Thyroid gland (tissue), 4 donors: ENCODE measurements at places on chromosomes 5 and 9.

- H3K36me3 ChIP-seq = no peaks in the 10 kb centered on the region
- H3K4me1 ChIP-seq = peaks cover 12% of the 10 kb centered on the region
- H3K27ac ChIP-seq = peak overlapping the region; percentile 92
- peak; percentile 85 for DNase-seq
- H3K4me3 ChIP-seq = peak overlapping the region; percentile 56
Measured at GRCh38 chr5:124746916-124747790, 714 bp upstream of the ZNF608 start.

- H3K27ac ChIP-seq = no peak overlapping the region
- no peak for DNase-seq
- no peaks in the 10 kb centered on the region for H3K4me1 ChIP-seq
- no peak overlapping the region for H3K4me3 ChIP-seq
Measured at GRCh38 chr9:8946461-8946860, 1146.9 kb upstream of the DMAC1 start.

- H3K27ac ChIP-seq = peak overlapping the region; percentile 93
- H3K4me3 ChIP-seq = peak overlapping the region; percentile 58
- H3K36me3 ChIP-seq = no peaks in the 10 kb centered on the region
- peaks cover 9% of the 10 kb centered on the region for H3K4me1 ChIP-seq
- no peaks in the 10 kb centered on the region for H3K27me3 ChIP-seq
Measured at GRCh38 chr5:103561685-103562452, 720 bp downstream of the NUDT12 start.

GRCh38 chr5:137684761-137685160, 51.1 kb downstream of the KLHL3 start:
- no peak overlapping the region for H3K27ac ChIP-seq
- no peaks in the 10 kb centered on the region for H3K27me3 ChIP-seq
- DNase-seq = no peak

DNA sequence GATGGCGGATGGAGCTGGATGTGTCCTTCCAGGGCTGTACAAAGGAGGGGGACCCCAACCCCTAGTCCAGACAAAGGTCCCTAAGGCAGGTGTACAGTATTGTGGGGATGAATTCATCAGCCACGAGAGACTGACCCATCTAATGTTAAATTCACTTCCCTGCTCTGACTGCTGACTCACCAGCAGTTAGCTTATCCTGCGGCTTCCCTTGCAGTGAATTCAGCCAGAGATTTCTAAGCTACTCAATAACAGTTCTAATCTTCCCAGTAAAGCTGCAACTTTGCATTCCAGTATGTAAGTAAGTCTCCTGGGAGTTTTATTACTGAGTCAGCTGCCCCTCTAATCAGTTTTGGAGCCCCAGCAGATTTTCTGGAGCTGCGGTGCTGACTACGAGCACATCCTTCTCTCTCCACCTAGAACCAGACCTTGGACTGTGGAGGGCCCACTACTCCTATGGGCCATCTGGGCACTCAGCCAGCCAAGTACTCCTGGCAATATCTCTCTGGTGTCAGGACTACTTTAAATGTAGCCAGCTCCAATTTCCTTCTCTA, 16.1 kb downstream of the B4GALT1 start:
- H3K4me3 ChIP-seq = no peak overlapping the region
- no peaks in the 10 kb centered on the region for H3K36me3 ChIP-seq
- no peaks in the 10 kb centered on the region for H3K27me3 ChIP-seq
- peaks cover 34% of the 10 kb centered on the region for H3K4me1 ChIP-seq

- peaks cover 8% of the 10 kb centered on the region for H3K36me3 ChIP-seq
- peaks cover 15% of the 10 kb centered on the region for H3K4me1 ChIP-seq
- H3K4me3 ChIP-seq = no peak overlapping the region
- no peak for DNase-seq
- no peaks in the 10 kb centered on the region for H3K27me3 ChIP-seq
Measured at GRCh38 chr9:100100146-100100667, 1.2 kb downstream of the INVS start.
